AG20443 (cell line): ENCODE measurements at places on chromosomes 13 and 19.

DNA sequence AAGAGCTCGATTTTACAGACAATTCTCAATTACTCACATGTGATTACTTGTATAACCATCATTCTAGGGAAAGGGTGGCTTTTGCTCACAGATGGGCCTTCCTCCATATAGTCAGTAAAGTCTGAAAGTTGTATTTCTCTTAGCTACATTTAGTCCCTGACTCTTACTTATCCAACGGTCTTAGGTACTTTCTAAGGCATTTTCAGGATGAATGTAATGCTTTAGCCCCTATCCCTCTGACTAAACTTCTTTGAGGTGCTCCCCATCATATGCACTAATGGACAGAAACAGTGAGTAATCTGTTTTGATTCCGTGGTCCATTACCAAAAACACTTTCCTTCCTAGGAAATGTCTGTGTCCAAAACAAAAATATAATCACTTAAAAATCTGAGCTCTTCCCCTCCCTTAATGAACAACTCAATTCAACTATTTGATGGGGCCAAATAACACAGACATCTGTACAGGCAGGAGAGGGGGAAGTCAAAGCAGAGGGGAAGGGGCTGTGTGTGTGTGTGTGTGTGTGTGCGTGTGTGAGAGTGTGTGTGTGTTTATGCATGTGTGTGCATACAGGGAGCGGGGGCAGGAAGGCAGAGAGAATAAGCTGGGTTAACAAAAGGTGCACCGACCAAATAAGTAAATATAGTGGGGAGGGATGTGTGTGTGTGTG is 84.9 kb downstream of the USP12 start:
- DNase-seq: no peak

DNA sequence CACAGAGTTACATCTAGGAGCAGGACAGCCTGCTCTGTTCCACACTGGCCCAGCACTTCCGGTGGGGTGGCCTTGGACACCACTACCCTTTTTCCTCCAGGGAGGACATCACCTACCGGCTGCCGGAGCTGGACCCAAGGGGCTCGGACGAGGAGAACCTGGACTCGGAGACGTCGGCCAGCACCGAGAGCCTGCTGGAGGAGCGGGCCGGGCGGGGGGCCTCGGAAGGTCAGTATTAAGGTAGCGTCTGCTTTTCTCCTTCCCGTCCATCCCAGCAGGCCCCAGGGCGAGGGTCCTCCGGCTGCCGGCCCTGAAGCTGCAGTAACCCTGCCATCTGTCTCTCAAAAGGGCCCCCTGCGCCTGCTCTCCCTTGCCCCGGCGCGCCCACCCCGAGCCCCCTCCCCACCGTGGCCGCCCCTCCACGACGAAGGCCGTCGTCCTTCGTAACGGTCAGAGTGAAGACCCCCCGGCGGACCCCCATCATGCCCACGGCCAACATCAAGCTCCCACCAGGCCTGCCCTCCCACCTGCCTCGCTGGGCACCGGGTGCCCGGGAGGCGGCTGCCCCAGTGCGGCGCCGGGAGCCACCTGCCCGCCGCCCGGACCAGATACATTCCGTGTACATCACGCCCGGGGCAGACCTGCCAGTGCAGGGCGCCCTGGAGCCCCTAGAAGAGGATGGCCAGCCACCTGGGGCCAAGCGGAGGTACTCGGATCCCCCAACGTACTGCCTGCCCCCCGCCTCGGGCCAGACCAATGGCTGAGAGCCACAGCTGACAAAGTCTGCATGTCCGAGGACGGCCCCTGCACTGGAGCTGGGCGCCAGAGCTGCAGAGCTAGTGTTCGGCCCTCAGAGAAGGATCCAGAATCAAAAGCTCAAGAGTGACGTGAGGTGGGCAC is 3.4 kb upstream of the USE1 start:
- no peak for DNase-seq

- DNase-seq: peak; percentile 64
Observed at GRCh38 chr19:17337675-17338432, 501 bp downstream of the GTPBP3 start.

DNA sequence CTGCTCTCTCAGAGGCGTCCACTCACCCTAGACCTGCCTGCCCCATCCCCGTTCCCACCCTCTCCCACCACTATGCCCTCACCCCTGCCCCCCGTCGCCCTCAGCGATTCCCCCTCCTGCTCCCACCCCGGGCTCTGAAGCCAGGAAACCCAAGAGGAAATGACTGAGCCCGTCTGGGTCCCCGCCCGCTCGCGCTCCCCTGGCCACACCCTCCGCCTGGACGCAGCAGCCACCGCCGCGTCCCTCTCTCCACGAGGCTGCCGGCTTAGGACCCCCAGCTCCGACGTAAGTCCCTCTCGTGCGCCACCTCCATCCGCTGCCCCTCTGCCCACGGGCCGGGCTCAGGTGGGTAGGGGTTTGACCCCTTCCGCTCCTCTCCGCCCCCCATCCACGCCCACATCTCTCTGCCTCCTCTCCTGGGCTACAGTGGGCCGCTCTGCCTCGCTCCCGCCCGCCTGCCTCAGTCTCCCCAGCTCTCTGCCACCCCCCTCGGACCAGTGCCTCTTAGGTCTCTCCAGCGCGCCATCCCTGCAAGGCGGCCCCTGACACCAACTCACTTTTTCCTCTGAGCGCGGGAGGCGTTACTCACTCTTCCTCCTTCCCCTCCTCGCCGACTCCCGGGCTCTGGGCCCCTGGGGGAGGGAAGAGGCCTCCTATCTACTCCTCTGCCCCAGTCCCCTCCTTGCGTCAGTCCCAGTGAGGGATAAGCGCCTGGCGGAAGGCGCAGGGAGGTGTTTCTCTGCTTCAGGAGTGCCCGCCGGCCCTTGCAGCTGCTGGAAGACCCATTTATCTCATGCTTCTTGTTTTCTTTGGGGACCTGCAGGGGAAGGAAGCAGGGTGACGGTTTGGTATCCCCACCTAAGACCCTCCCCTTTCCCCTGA is at the start of gene FXYD5:
Gene FXYD5 (plus strand): TSS at position 211 of the 882 bp plus-strand sequence. CDS start 816 bp downstream, outside the sequence.
- DNase-seq: peak; percentile 87

DNA sequence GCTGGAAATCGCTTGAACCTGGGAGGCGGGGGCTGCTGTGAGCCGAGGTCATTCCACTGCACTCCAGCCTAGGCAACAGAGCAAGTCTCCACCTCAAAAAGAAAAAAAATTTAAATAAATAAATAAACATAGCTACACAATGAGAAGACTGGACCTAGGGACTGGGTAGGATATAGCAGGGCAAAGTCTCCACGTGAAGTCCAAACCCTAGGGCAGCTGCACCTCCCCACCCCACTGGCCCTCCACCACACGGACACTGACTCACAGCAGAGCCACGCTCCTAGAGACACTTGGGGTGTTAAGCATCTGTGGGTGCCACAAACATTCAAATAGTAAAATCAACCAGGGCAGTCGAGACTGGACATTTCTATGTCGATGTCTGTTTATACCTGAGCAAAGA is 7.1 kb downstream of the LATS2 start:
- no peak for DNase-seq

- no peak for DNase-seq
Observed at GRCh38 chr19:57334191-57334590, 13.9 kb downstream of the ZNF543 start.

DNA sequence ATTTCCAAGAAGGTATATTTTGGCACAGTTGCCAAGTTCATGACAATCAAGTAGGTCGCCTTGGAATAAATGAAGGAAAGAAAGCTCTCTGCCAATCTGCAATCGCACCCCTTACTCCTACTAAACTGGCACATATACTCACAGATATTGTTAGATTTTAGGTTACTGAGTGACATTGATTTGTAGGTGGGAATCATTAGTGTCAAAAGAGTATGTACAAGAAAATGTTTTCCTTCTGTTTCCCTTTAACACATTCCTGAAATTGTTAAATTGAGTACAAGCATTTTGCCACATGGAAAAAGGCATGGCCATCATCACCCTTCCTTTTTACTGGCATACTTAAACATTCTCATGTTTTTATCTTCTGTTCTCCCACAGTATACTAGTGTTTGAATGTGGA is 2868.3 kb upstream of the PCDH20 start:
- no peak for DNase-seq

DNA sequence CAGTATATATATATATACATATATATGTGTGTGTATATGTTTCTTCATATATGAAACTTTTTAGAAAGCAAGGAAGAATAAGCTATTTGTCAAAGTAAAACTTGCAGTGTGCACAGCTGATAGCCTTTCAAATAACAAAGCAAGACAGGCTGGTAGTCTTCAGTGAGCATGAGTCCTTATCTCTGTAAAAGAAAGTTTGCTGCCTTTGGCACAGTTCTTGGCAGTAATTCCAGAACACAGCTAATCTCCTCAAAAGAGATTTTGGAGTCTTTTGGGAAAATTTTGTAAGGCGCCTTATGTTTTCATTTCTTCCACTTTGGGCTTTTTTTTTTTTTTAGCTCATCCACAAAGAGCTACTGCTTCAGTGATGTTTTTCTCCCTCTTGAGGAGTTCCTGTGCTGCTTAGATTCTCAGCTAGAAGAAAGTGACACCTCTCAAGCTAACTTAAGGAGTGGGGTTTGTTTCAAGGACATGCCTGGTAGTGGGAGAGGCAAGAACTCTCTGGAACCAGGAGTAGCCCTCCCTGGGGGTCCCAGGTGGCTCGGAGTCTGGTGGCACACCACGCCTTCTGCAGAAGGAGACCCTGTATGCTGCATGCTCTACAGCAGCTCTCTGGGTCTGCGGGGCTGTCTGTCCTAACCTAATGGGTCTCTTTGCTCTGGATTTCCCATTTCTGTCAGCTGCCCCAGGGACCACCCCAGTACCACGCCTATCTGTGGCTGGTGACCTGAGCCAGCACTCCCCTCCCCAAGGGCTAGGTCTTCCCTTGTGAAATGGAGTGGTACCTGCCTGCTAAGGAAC is 58.8 kb downstream of the TNFRSF19 start:
- no peak for DNase-seq

DNA sequence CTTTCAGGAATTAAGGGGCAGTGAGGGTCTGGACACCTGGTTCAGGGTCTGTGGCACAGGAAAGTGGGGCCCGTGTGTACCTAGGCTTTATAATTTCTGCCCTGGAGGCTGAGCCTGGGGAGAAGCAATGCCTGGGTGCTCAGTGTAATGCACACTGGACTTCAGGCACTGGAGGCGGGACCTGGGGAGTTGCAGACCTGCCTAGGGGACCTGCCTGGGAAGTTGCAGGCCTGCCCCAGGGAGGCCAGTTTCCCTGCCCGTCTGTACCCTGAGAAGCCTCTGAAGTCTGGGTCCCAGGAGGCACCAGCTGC is 2.5 kb upstream of the TMEM59L start:
- DNase-seq: no peak

- no peak for DNase-seq
Observed at GRCh38 chr13:55013051-55013450, 1984.4 kb downstream of the OLFM4 start.

- DNase-seq: no peak
Observed at GRCh38 chr13:51152701-51153100, 41.6 kb upstream of the C13orf42 start.

- no peak for DNase-seq
Observed at GRCh38 chr19:30634131-30634830, 262.1 kb downstream of the ZNF536 start.

- no peak for DNase-seq
Observed at GRCh38 chr13:93480553-93481106, 254.0 kb downstream of the GPC6 start.

GRCh38 chr19:7779631-7780486 is 16.8 kb downstream of the CLEC4M start:
- DNase-seq: no peak

DNA sequence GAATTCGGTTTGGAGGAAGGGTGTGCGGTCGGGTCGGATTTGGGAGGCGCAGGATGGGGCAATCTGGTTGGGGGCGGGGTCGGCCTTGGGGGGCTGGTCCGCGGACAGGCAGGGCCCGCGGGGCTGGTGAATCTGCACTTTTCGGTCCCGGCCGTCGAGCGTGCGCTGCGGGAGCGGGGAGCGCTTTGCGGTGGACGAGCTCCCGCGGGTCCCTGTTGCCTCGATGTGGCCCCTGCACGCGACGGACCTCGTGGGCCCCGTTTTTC is 11.9 kb downstream of the PEAK3 start:
- no peak for DNase-seq

GRCh38 chr13:21150013-21150412 is 26.3 kb downstream of the SKA3 start:
- no peak for DNase-seq

DNA sequence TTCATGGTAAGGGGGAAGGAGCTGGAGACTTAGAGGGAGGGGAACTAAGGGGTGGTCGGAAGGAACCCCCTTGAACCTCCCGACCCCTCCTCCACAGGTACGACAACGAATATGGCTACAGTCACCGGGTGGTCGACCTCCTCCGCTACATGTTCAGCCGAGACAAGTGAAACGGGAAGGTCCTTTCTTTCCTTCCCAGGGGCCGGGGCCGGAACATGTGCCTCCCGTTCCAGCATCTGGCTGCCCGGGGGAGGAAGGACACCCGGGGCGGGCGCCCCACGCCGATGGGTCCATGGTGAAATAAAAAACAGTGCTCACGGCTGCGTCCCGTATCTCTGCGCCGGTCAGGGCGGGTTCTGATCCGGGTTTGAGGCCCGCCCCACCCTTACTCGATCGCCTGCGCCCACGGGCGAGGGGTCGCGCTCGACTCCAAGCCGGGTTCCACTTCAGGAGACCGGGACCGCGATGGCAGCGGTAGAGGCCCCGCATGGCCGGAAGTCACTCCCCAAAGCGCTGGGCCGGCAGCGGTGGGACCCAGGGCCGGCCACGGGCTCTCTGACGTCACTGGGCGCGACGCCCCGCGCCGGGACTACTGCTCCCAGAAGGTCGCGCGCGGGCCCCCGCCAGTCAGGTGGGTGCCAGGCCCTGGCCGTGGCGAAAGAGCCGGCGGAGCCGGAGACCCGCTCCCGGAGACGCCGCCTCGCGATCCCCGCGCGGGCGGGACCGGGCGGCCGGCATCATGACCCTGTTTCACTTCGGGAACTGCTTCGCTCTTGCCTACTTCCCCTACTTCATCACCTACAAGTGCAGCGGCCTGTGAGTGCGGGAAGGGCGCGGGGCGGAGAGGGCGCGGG is at the start of gene TMEM147:
Gene TMEM147 (plus strand): TSS at position 626 of the 854 bp plus-strand sequence. CDS start 114 bp downstream, at position 740.
- DNase-seq: peak; percentile 99

- no peak for DNase-seq
Observed at GRCh38 chr13:34515201-34515600, 426.9 kb upstream of the NBEA start.

GRCh38 chr13:97853550-97853949 is 99.9 kb upstream of the IPO5 start:
- DNase-seq: peak; percentile 46

DNA sequence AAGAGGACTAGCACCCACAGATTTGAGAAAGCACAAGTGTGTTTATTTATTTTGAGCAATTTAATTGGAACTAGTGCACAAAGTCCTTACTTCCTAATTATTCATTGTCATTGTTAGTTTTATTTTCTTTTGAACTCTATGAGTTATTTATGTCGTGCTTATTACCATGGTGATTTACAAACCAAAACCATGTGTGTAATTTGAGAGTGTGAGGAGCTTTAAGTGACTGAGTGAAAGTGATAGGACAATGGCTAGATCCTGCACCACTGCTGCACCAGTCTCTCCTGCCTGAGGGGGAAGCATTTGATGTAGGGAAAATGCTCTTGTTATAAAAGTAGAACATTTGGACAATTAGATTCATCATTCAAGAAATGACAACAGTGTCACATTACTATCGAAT is 172.3 kb upstream of the KLF12 start:
- peak; percentile 19 for DNase-seq

- DNase-seq: no peak
Observed at GRCh38 chr19:35370722-35371121, at the start of gene GPR42. Gene GPR42, plus strand, starts transcription at chr19:35371068. Its CDS starts 292 bp downstream, at chr19:35371360.
